ENCODE measurements at places on chromosomes 5 and 9.
A peak's percentile ranks its signal among the peaks of the same experiment; 100 is the strongest.

- no peak for DNase-seq
Observed at GRCh38 chr5:175107865-175108264, 336.1 kb downstream of the DRD1 start.

DNA sequence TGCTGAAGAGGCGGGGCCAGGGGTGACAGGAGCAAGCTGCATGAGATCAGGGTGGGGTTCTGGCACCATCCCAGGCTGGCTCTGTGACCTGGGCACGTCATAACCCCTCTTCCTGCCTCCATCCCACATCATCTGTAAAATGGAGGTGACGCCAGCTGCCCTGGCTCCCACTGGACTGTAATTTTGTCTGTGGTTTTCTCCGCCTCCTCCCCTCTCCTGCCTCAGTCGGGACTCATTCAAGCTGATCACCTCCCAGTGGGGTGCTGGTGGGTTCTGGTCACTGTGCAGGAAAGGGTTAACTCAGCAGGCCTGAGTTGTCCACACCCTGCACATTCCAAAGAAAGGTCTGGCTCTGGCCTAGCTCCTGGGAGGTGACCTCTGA lies 128.2 kb downstream of the RXRA start:
- DNase-seq, result no peak

- DNase-seq, result peak; percentile 76
Observed at GRCh38 chr9:120402741-120403542, 177.0 kb downstream of the CDK5RAP2 start.

DNA sequence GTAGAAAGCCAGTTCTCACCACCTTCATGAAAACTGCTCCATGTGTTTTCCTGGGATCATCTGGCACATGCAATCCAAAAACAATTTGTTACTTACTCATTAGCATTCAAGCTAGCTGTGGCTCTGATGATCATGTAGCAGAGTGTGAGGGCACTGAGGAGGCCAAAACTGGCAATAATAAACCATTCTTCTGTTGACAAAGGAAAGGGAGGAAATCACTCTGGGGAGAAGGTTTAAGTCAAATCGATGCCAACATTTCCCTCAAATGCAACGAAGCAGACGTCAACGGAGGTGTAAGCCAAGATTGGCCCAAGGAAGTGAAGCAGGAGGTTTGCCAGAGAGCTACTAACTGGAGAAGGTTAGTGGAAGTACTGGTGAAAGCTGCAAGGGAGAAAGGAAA lies 55.7 kb upstream of the TBC1D9B start:
- DNase-seq, result no peak

GRCh38 chr9:84812847-84813246 lies 143.3 kb downstream of the NTRK2 start:
- no peak for DNase-seq

- DNase-seq, result no peak
Observed at GRCh38 chr5:6059137-6059800, 319.1 kb downstream of the MED10 start.

- no peak for DNase-seq
Observed at GRCh38 chr5:55694152-55694830, 17.8 kb downstream of the SLC38A9 start.

GRCh38 chr5:64646169-64646568 lies 44.1 kb upstream of the SHISAL2B start:
- no peak for DNase-seq

GRCh38 chr5:115825948-115826347 lies 9.5 kb upstream of the CDO1 start:
- DNase-seq, result no peak

- DNase-seq, result no peak
Observed at GRCh38 chr5:33170411-33170810, 270.4 kb upstream of the TARS1 start.

GRCh38 chr9:119802621-119803020 lies 433.4 kb upstream of the BRINP1 start:
- DNase-seq, result no peak

DNA sequence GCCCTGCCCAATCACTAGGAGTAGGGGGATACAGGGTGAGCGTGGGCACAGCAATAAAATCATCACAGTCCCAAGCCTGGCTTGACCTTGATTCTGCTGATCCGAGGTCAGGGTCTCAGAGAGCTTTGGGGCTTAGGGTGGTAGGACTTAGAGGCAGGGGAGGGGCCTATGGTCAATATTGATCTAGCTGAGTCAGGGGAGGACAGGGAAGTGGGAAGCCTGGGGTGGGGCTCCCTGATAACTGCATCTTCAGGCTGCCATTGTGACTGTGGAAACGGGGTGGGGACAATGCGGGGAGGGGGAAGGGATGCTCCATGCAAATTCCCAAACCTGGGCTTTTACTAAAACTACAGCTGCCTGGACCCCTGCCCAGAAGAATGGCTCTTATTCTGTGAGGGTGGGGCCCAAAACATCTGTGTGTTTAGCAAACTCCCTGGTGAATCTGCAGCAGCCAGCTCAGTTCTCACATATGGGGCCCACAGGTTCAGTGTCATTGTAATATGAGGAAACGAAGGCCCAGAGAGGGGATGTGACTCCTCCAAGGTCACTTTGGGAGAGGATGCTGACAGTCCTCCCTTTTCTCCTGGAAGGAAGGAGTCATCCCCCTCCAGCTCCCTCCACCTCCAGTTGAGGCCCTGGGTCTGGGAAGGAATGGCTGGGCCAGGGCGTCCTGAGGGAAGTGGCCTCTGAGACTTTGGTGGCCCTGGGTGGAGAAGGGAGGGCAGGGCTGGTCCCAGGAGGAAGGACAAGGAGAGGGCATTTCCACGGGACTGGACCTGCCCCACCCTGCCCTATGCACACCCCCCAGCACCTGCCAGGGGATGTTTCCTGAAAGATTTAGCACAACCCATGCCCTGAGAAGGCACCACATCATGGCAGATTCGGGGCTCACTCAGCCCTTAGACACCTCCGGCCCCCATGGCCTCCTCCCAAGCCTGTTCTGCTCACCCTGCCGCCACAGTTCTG lies 26.4 kb downstream of the SLC6A7 start:
- no peak for DNase-seq

GRCh38 chr5:103909391-103909790 lies 346.8 kb upstream of the NUDT12 start:
- DNase-seq, result no peak

DNA sequence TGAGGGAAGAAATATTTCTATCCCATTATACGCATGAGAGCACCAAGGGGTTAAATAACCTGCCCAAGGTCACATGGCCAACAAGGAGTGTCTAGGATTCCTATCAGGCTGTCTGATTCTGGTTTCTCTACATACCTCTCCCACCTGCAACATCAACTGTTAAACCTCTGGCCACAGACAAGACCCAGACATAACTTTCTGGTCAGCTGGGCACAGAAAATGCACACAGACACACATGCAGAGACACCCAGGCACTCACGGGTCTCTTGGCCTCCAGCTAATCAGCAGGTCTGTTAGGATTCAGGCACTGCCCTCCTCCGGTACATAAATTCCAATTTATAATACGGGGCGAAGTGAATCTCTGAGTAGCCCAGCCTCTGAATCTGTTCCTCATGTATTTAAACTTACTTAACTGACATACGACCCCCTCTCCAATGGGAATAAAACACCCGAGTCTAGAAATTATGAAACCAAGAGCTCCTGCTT lies 1.5 kb downstream of the SEPTIN8 start:
- no peak for DNase-seq

- no peak for DNase-seq
Observed at GRCh38 chr9:105485131-105485530, 37.3 kb downstream of the FSD1L start.

DNA sequence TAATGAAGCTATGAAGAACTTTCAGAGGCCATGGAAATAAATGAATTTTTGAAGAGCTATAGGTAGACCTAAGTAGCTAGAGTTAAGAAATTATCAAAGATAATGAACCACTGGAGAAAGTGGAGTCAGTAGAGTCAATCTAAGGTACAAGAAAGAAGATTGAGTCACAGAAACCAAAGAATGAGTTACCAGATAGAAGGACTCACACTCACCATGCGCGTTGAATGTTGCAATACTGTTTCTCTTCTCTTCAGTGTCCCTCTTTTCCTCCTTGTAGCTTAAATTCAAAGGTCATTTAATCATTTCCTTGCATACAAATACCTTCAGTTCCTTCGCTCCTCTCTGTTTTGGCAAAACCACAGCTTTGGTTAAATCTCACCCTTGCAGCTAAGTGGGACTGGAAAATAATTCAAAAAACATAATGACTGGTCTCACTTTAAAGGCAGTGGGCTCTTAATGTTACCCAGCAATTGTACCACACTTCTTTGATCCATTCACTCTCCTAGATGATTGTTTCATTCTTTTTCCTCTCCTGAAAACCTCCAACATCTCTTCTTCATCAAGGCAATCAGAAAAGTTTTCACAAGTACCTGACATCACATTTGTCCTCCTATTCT lies 58.3 kb downstream of the NIPBL start:
- DNase-seq, result no peak

- DNase-seq, result no peak
Observed at GRCh38 chr5:59097116-59097515, 514.2 kb downstream of the RAB3C start.

DNA sequence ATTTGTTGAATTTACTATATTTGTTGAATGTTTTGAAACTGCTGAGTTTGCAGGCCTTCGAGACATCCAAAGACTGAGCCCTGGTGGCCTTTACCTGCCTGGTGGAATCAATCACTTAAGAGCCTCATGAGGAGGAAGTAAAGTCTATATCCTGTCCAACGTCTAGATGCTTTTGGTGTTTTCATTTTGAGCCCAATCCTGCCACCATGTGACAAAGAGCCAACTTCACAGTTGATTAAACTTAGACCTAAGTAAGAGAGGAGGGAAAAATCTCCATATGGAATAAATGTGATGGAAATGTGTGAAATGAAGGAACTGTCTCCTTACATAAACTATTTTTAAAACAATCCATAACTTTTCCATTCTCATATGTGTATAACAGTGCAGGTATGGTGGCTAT lies 220.1 kb downstream of the PRR16 start:
- no peak for DNase-seq

DNA sequence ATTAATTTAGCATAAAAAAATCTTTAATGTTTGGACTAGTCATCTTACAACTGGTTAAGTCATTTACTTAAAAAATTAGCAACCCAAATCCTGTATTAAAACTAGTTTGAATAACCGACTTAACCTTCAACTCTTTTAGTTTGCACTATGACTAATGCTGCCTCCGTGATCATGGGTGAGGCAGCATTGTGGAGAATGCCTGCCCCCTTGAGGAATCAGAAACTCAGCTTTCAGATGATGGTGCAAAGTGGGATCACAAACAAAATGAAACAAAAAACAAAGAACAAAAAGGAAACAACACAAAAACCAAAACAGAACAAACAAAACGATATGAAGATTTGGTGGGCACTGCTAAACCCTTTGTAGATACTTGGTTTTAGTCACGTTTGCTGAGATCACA lies 127.0 kb upstream of the PALM2AKAP2 start:
- peak; percentile 30 for DNase-seq

DNA sequence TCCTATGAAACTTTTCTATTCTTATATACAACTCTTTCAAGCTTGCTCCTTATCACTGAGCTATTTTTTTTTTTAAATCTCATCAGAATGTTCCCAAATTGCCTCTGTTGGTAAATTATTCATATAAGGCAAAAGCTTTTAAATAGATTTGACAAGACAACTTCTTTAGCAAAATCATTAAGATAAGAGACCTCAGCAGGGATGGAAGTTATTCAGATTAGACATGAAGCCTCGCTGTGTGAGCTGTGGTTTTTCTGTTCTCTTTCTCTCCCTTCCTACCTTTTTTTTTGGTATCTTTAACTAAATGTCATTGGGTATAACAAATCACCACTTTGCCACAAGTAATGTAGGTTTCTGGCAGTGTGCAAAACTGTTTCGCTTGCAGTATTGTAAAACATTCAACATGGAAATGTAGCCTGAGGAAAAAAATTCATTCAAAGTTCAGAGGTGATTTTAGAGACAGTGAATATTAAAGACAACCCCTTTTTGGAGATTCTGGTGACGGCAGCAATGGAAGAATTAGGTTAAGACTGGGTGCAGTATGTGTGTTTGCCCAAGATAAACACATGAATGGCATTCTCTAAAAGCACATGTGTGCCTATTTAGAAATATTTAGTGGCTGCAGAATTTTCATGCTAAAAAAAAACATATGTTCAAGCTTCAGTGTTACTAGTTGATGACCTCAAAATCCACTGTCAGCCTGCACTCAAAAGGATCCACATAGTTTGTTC lies 467.1 kb downstream of the ZNF608 start:
- DNase-seq, result no peak

GRCh38 chr5:903756-904096 lies 11.0 kb downstream of the TRIP13 start:
- no peak for DNase-seq

GRCh38 chr5:138844125-138844461 lies 31.0 kb downstream of the LRRTM2 start:
- no peak for DNase-seq

- no peak for DNase-seq
Observed at GRCh38 chr5:148186248-148187003, 16.4 kb upstream of the SPINK6 start.

DNA sequence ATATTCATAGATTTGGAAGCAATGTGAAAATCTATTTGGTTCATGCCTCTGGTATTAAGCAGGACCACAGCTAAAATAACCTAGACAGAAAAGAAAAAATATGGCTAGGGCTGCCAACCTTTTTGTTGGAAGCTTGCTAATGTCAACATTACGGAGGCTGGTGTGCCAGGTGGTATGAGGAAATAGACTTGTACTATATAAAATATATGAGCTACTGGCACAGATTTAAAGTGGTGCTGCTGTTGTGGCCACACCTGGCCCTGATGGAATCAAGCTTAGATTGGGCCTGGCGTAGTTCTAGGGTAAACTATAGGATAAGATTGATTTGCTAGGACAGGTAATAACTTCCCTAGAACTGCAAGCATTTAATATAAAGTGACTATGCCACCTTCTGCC lies 10.6 kb upstream of the PARP8 start:
- DNase-seq, result no peak

- DNase-seq, result no peak
Observed at GRCh38 chr5:55853041-55853670, 2.0 kb downstream of the IL31RA start.

GRCh38 chr5:65032250-65032649 lies 263.5 kb downstream of the CWC27 start:
- peak; percentile 52 for DNase-seq

DNA sequence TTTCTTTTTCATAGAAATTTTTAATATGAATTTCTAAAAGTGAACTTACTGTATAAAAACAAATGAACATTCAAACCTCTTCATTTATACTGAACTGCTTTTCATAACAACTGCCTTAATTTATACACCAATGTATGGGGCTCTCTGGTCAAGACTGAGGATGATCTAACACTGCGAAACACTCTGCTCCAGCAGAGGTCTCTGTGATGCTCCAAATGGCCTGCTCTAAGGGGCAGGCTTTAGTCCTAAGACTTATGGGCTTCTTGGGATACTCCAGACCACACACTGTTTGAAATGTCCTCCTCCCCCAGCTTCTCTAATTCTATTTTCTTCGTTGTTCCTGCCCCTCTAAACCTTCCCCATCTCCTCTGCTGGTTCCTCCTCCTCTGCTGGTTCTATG lies 58.5 kb downstream of the LIFR start:
- DNase-seq, result no peak

GRCh38 chr5:130706696-130707095 lies 458.4 kb downstream of the HINT1 start:
- DNase-seq, result no peak

GRCh38 chr9:134634176-134634575 lies 7.4 kb upstream of the COL5A1 start:
- DNase-seq, result no peak

- no peak for DNase-seq
Observed at GRCh38 chr5:133830911-133831310, 137.5 kb downstream of the C5orf15 start.

- DNase-seq, result peak; percentile 61
Observed at GRCh38 chr5:159341906-159342310, 11.6 kb upstream of the IL12B start.

GRCh38 chr5:154986151-154986550 lies 27.4 kb upstream of the KIF4B start:
- DNase-seq, result no peak

Data from A549 (cell line).